Trophoblast cell (in vitro differentiated cells and primary cell): ENCODE measurements at places on chromosomes 7 and 10.

DNA sequence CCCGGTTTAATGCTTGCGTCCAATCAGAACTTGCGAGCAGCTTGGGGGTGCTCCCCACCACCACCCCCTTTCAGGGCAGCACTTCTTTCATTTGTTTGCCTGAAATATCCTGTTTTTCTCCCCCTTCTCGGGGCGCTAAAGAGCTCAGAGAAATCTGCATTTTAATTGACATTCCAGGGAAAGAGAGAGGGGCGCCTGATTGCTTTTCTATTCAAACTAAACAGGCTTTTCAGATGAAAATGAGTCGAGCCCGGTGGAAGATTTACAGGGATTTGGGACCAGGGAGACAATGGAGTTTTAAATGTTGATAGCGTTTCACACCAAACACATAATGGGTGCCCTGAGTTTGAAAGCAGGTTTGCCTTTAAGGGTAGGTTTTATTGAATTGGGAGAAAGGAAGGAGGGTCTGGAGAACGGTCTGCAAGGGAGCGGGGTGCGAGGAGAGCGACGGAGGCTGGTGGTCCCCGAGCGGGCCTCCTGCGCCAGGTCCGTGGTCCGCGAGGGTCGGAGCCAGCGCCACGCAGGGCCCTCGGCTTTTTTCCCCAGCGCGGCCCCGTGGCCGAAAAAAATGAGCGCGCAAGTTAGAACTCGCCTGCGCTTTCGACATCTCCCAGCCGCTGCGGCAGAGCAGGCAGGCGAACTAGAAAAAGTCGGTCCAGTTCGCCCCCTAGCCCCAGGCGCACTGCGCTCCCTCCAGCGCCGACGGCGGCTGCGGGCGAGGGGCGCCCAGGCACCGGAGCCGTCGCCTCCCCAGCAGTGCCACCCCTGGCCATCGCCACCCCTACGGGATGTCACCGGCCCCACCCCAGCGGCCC is 1.3 kb downstream of the FGFR2 start:
- peak; percentile 28 for DNase-seq

- no peak for DNase-seq
These were observed 28.8 kb downstream of the STN1 start for GRCh38 chr10:103889121-103889720.

- no peak for DNase-seq
These were observed 99.8 kb upstream of the ZMIZ1 start for GRCh38 chr10:78968943-78969342.

GRCh38 chr7:14242175-14242574 is 252.7 kb upstream of the ETV1 start:
- DNase-seq = peak; percentile 32

- no peak for DNase-seq
These were observed 282.6 kb upstream of the CACNA2D1 start for GRCh38 chr7:82726038-82726800.

- DNase-seq = no peak
These were observed 4.9 kb downstream of the COL17A1 start for GRCh38 chr10:104080762-104081161.

- no peak for DNase-seq
These were observed 42.8 kb downstream of the CTTNBP2 start for GRCh38 chr7:117830422-117830954.

DNA sequence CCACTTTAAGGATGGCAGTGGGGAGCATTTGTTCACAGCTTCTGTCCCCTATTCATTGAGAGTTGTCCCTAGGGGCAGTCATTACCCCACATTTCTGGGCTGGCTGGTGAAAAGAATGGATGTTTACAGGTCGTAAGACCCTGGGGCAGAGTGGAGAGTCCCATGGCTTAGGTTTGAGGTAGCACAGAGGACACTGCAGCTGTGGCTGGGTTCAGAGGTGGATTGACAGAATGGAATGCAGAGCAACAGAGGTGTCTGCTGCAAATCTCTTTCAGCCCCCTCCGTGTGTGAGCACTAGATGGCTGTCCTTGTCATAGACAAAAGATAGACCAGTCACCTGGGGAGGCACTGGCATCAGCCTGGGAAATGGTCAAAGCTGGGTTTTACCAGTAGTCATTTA is 141.9 kb downstream of the CACNB2 start:
- DNase-seq = no peak
